Skeletal muscle tissue (tissue), 5 donors: ENCODE measurements at places on chromosomes 2 and 18. TPM values are rescaled to one million over a fixed set of nuclear protein-coding genes. Genes with fewer than 3 reads are reported as not detected.

Gene FAM237A
- total RNA-seq, result not detected

Gene PDCD1
- not detected for total RNA-seq

Gene C2orf80
- not detected for total RNA-seq

Gene DPP10
- total RNA-seq, result 1.0 TPM

Gene KCNE4
- 7.3 TPM for total RNA-seq

Gene ECEL1
- 1.0 TPM for total RNA-seq

Gene MBOAT2
- 54.3 TPM for total RNA-seq
